ENCODE measurements at places on chromosomes 16 and 17. TPM values are rescaled to one million over a fixed set of nuclear protein-coding genes. Genes with fewer than 3 reads are reported as not detected.

DNA sequence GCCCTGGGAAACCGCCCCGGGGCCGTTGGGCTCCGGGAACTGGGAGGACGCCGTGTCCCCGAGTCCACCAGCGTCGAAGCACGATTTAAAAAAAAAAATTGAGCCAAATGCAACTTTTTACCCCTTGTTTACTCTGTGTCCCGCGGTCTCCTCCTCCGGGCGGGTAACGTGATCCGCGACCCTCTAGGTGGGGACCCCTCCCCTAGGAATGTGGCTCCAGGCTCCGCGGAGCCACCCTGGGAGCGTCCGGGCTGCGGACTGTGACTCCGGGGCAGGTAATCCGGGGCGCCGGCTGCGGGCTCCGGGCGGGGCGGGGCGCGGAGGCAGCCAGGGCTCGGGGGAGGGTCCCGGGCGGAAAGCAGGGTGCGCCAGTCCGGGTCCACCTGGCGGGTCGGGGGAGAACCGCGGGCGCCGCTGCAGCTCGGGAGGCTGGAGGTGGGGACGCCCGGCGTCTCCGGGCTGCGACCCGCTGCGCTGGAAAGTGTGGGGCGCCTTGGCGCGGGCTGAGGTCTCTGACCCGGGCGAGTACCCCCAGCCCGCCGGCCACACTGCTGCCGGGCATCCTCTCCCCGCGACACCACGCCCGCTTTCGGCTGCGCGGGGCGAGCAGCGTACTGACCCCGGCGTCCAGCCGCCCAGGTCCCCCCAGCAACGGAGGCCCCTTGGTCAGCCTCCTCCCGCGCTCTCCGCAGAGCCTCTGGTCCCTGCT is 852 bp upstream of the HELZ start:
- peak overlapping the region; percentile 80 for H3K27ac ChIP-seq
- H3K36me3 ChIP-seq, result peaks cover 3% of the 10 kb centered on the region
- peak overlapping the region; percentile 99 for H3K4me3 ChIP-seq
- no peaks in the 10 kb centered on the region for H3K4me1 ChIP-seq
- no peaks in the 10 kb centered on the region for H3K27me3 ChIP-seq

DNA sequence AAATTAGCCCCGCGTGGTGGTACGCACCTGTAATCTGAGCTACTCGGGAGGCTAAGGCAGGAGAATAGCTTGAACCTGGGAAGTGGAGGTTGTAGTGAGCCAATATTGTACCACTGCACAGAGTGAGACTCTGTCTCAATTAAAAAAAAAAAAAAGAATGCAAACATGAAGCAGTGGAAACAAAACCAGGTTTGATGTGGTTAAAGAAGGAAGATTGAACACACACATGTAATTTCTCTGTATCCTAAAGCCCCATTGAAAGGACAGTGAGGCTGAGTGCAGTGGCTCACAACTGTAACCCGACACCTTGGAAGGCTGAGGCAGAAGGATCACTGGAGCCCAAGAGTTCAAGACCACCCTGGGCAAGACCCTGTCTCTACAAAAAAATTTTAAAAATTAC is 26.5 kb upstream of the SBK1 start:
- DNase-seq, result no peak
- no peak overlapping the region for H3K4me3 ChIP-seq
- H3K27ac ChIP-seq, result no peak overlapping the region
- peaks cover 3% of the 10 kb centered on the region for H3K27me3 ChIP-seq
- no peaks in the 10 kb centered on the region for H3K36me3 ChIP-seq
- H3K4me1 ChIP-seq, result no peaks in the 10 kb centered on the region

The MILR1 gene
- total RNA-seq, result 2.1 TPM

The DEXI gene
- total RNA-seq, result 27.0 TPM

The TXNL4B gene
- total RNA-seq, result 13.1 TPM

The PRCD gene
- 3.4 TPM for total RNA-seq

DNA sequence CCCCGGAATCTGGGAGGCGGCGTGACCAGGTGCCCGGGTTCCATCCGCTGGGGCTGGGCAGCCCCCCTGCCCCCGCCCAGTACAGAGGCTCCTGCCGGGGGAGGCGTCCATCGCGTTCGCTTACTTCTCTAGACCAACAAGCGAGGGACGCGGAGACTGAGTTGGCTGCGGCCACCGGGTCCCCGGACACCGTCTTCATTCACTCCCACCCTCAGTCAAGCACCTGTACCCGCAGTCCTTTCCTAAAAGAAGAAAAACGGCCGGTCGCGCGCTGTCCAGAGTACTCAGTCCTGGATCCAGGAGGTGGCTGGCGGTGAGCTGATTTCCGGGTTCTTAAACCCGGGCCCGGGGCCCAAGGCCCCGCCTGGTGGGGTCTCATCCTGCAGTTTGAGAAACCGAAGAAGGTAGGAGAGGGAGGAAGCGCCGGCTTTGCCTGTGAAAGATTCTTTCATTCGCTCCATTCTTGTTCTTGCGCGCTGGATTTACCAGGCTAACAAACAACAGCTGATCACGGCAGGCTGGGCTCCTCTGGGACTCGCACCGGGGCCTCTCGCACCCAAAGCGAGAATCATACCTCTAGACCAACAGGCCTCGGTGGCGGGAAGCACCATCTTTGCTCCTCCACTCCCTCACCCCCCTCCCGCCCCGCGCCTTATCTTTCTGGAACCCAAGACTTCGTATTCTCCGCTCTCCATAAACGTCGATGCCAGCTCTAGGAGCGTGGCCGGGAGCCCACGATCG is 17.4 kb upstream of the OR1F1 start:
- H3K27me3 ChIP-seq, result no peaks in the 10 kb centered on the region
- H3K36me3 ChIP-seq, result no peaks in the 10 kb centered on the region
- H3K4me1 ChIP-seq, result peaks cover 6% of the 10 kb centered on the region

GRCh38 chr17:7332111-7332510 is 3.0 kb upstream of the NEURL4 start:
- H3K36me3 ChIP-seq, result no peaks in the 10 kb centered on the region
- H3K27ac ChIP-seq, result no peak overlapping the region

DNA sequence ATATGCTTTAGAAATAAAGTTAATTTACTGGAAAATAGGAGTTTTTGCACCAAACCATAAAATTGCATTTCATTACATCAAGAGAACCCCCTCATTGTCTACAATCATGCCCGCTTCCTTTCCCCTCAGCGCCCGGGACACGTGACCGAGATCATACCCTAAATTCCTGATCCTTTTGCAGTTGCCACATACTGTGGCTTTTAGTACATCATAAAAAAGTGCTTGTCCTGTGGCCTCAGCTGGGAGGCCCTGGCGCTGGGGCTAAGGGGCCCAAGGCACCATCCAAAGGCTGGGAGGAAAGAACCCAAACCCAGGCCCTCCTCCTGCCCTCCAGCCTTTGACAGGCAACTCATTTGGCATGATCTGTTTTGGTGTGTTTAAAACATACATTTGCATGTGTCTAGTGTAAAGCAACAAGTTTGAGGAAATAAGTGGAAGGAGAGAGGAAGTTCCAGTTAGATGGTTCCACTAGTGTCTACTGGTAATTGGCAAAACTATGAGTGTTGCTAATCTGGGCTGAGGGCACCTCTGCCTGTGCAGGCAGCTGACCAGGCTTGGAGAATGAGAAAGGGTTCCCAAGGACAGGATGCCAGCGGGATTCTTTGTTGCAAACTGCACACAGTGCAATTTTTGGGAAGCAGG is 6.0 kb downstream of the CDK5R1 start:
- peaks cover 3% of the 10 kb centered on the region for H3K4me1 ChIP-seq
- peaks cover 7% of the 10 kb centered on the region for H3K27me3 ChIP-seq

The PMFBP1 gene
- 0.23 TPM for total RNA-seq

The SLC16A11 gene
- not detected for total RNA-seq

- H3K4me3 ChIP-seq, result peak overlapping the region; percentile 25
- peak; percentile 6 for DNase-seq
- peaks cover 9% of the 10 kb centered on the region for H3K27me3 ChIP-seq
- H3K4me1 ChIP-seq, result no peaks in the 10 kb centered on the region
- no peaks in the 10 kb centered on the region for H3K36me3 ChIP-seq
Observed at GRCh38 chr17:70168044-70168976, 1.0 kb upstream of the KCNJ2 start.
